ENCODE measurements at places on chromosomes 16 and 17.

GRCh38 chr16:67708368-67708771 lies 10.7 kb downstream of the GFOD2 start:
- DNase-seq: no peak

DNA sequence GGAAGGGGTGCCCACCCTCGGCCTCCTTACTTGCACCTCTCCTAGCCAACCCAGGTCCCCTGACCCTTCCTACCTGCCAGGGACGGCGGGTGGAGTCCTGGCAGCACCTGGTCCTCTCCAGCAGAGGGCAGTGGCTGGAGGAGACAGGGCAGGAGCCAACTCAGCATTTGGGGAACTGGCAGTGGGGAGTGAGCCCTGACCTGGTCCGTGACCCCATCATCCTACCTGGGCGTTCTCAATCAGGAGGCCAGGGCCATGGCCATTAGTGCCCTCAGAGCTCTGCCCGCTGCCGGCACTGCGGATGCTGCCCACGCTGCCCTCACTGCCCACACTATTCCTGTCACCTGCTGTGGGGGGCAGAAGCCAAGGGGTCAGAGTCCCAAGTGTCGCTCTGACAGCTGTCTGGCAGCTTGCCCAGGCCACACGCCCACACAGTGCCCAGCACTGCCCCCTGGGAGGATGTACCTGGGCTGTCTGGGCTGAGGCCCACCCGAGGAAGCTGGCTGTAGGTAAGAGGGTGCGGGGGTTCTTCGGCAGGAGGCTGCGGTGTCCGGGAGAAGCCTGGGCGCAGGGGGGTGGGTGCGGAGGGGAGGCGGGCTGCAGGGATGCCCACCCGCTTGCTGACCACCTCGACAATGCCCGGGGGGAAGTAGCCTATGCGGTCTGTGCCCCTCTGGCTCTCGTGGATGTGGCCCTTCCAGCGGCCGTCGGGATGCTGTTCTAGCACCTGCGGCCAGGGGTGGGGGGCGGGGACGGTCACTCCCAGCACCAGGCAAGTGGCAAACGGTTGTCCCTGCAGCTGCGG lies 10.8 kb downstream of the CASKIN2 start:
- no peak for DNase-seq

DNA sequence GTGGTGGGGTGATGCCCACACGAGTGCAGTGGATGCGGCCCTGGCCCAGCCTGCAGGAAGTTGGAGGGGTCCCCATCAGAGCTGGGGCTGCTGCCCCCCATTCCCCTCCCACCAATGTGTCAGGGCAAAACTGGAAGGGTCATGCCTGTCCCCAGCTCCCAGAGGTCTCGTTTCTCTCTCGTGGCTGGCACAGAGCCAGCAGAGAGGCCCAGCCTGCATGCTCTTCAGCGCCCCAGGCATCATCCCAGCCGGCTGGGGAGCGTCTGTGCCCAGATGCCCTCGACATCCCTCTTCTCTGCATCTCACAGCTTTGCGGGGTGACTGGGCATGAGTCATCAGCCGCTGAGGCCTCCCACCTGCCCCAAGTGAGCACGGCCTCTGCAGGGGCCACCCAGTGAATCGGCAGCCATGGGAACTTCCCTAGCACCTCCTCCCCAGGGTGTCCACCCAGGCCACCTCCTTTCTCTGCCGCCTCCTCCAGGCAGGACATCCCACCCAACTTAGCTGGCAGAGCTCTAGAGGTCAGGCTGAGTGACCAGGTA lies 9.8 kb upstream of the CSNK1D start:
- no peak for DNase-seq

GRCh38 chr16:80720804-80721371 lies 83.5 kb downstream of the CDYL2 start:
- DNase-seq: no peak

- no peak for DNase-seq
These were observed 26.6 kb downstream of the N4BP1 start for GRCh38 chr16:48583075-48584065.

DNA sequence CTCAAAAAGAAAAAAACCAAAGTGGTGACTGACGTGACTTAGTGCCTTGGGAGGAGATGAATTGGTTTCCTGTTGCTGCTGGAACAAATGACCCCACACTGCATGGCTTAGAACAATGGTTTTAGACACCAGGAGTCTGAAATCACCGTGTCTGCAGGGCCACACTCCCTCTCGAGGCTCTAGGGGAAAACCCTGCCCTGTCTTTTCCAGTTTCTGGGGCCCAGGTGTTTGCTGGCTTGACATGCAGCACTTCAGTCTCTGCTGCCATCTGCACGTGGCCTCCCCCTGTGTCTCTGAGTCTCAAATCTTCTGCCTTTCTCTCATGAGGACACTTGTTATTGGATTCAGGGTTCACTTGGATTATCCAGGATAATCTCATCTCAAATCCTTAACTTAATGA lies 323.8 kb upstream of the TNRC6C start:
- no peak for DNase-seq

GRCh38 chr17:40697297-40697696 lies 6.3 kb downstream of the KRT24 start:
- DNase-seq: no peak

DNA sequence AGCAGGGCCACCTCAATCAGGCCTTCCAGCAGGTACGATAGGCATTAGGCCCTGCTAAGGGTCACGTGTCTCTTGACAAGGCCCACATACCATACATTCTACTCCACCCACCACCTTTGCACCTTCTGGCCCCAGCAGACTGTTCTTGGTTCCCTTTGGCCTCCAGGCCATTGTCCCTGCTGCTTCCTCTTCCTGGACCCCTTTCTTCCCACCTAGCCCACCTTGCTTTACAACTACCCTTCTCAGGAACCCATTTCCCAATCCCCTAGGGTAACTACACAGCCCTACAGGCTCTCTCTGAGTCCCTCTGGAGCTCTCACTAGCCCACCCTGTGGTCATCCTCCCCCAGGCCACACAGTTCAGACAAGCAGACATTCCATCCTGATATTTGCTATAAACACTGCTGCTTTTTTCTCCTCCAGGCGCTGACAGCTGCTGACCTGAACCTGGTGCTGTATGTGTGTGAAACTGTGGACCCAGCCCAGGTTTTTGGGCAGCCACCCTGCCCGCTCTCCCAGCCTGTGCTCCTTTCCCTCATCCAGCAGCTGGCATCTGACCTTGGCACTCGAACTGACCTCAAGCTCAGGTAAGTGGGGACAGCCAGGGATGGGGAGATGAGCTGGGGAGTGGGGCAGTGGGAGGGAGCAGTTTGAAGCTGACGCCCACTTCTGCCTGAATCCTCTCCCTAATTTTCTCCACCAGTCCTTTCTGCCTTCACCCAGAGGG lies 1.4 kb upstream of the NRN1L start:
- DNase-seq: no peak

- no peak for DNase-seq
These were observed 21.2 kb downstream of the ZNF469 start for GRCh38 chr16:88403794-88404581.

DNA sequence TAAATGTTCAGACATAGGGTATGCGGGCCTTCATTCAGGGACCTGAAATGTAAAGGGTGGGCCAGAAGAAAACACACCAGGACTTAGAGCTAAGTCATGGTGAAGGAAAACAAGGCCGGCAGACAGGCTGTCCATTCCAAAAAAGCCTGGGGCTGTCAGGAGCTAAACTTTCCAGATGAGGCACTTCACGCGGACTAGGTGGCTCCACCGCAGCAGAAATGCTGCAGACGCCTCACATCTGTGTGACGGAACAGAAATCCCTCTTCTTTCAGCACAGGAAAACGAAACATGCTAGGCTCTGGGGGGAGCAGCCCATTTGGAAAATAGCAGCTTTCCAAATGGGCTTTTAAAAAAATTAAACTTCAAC lies 88.7 kb downstream of the HS3ST3A1 start:
- DNase-seq: no peak

GRCh38 chr16:30947859-30948666 lies 805 bp upstream of the ORAI3 start:
- DNase-seq: no peak

- no peak for DNase-seq
These were observed 248.9 kb upstream of the FOXF1 start for GRCh38 chr16:86261379-86261778.

All from stimulated activated CD8-positive, alpha-beta memory T cell treated with anti-CD3 and anti-CD28 coated beads, Interleukin-7, amount 100 ng/mL, for 4 hours (primary cell).